ENCODE measurements at places on chromosomes 12 and 14.

DNA sequence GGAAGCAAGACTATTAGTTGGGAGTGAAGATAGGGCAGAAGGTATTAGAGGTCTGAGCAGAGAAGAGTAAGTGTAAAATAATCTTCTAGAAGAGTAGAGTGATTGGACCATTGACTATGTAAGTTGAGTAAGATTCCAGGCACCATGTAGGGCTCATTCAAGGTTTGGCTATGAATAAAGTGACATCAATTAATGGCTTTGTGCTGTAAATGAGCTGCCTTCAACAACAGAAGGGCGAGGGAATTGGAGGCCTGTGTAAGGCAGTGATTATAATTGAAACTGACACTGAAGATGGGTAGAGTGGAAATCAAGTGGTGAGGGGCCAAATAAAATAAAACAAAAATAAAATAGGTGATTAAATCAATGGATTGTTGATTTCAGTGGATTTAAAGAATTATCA lies 26.4 kb downstream of the PTPRQ start:
- DNase-seq: no peak

DNA sequence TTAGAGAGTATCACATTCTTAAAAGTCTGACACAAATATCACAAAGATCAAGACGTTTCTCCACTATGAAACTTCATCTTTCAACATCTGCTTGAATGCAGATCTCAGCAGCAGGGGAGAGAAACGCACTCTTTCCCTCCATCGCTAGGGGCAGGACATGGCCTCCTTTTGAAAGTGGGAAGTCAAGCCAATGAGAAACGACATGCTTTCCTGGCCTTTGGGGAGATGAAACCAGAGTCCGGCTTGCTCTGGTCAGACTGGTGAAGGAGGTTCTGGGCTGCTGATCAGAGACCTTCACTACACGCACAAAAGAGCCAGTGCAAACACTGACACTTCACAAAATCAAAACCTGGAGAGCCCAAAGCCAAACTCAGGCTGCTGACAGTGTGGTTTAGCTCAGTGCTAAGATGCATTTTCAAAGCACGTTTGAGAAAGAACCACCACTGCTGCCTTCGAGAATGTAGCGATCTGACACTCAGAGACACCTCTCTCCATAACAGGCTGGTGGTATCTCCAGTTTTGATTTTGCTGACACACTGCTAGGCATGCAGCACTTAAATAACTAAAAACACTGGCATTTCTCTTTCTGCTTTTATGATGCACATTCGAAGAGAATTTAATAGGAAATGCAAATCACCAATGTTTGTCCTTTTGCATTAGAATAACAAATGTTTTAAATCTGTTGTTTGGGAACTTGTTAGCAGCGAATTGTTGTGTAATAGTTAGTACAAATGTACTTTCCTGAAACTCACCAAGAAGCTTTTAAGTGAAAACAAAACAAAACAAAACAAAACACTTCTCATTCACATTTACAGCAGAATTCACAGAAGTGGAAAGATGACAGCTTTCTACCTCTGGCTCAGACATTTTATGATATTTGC lies 93.9 kb upstream of the OVCH1 start:
- no peak for DNase-seq

DNA sequence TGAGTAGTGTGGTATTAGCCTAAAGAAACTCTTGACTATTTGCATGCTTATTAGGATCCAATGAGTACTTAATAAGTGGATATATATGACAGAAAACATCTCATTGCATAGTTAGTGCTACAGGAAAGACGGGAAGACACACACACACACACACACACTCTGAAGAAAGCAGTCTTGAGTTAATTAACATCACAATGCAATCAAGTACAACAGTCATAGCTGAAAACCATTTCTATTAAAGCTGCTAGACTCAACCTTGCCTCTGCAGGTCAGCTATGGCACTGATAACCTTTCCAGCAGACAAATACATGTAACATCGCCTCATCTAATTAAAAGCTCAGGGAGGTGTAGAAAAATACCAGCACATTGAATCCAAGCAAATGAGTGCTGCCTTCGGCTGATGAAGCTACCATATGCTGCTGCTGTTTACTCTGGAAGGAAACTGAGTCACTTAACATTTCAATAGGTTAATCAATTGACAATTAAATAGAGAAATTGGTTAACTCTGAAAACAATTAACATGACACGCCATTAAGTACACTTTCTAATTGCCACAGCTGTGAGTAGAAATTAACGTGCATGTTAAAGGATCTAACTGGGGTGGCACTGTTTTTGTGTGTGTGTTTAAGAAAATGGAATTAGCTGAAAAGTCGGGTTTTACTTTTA lies 93.2 kb upstream of the OTX2 start:
- DNase-seq: no peak

DNA sequence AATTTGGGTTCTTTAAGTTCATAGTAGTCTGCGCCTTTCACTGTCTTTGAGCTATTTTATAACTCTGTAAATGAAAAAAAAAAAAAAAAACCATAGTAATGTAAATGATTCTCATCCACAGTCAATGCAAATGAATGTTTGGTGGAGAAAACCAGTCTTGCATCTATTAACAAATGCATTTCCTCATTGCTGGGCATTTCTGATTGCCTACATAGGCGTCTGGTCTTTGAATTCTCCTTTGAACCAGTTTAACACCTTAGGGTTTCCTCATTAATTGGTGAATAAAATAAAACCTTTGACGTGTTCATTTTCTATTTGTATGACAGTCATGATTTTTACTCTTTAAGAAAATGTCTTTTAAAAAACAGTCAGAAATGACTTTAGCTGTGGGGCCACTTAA lies 114.8 kb downstream of the C12orf75 start:
- no peak for DNase-seq

- DNase-seq: no peak
Observed at GRCh38 chr14:99177886-99178835, 93.8 kb downstream of the BCL11B start.

DNA sequence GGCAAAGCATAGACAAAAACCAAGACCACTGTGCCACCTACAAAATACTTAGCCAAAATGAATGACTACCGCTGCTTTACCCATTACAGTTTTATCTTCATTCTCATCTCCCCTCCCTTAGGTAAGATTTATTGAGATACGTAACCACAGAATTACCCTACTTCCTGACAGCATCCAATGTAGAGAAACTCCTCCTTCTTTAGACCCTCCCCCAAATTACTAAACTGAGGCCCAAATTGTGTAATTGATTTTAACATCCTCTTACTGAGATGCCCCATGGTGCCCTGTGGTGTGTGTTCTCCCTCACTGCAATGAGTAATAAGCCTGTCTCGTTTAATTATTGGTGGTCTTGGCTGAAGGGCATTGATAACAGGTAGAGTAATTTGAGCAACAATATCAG lies 19.1 kb downstream of the VRK1 start:
- DNase-seq: no peak

DNA sequence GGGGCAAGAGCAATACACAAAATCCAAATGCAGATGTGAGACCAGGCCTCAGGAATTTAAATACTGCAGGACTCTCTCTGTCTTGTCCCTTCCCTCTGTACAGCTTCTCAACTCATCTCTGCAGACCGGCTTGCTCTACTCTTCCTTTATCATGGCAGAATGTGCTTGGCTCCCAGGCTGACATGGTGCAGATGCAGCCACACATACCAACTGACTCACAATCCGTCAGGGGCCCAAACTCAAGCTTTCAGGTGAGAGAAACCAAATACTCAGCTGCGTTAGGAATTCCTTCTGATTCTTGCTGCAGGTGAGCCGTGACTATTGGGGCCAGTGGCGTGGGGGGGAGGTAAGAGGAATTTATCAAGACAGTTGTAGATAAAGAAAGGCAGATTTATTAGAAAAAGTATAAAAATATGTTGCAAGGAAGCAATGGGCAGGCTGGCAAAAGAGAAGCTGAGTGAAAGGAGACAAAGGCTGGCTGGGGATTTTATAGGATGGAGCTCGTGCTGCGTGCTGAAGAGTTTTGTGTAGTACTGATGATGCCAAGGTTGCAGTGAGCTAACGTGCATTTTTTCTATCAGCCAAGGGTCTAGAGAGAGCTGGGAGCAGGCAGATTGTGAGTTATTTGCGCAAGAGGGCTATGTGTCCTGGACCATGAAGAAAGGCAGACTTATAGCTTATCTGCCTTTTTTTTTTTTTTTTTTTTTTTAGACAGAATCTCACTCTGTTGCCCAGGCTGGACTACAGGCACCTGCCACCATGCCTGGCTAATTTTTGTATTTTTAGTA lies 5.0 kb upstream of the LGALS3 start:
- no peak for DNase-seq

DNA sequence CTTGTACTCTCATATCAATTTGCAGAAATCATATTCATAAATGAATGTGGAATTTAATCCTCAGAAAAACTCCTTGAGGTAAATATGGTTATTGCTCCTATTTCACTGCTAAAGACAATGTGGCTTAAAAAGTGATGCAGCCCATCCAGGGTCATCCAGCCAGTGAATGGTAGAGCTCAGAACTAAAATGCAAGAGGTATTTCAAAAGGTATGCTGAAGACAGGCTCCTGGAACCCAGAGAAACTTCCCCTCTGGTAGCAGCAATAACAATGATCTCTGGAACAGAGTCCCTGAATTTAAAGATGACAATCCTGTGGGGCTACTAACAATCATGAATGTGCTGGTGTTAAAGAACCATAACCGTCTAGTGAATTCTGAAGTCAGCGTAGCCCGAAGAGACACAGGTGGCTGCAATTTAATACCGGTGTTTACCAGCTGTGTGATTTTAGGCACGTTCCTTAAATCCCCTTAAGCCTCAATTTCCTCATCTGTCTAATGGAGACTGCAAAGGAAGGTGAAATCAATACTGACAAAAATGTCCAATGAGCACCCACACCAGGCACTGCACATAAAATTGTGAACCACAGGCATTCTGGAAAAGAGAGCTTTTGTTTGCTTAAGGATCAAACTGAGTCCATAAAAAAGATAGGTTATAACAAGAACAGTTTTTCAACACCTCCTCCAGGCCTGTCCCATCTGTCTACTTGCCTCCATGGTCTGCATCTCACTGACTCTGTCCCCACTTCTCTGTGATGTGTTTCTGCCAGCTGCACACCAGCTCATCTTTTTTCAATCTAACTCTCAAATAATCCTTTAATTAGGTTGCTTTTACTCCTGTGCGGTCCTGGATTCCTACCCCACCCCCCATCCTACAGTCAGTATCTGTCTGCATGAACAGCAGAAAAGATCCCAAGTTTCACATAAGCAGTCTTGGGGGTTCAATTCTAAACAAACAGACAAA lies 10.5 kb downstream of the TM7SF3 start:
- DNase-seq: no peak

- no peak for DNase-seq
Observed at GRCh38 chr14:70086685-70087379, 101.9 kb downstream of the SLC8A3 start.

DNA sequence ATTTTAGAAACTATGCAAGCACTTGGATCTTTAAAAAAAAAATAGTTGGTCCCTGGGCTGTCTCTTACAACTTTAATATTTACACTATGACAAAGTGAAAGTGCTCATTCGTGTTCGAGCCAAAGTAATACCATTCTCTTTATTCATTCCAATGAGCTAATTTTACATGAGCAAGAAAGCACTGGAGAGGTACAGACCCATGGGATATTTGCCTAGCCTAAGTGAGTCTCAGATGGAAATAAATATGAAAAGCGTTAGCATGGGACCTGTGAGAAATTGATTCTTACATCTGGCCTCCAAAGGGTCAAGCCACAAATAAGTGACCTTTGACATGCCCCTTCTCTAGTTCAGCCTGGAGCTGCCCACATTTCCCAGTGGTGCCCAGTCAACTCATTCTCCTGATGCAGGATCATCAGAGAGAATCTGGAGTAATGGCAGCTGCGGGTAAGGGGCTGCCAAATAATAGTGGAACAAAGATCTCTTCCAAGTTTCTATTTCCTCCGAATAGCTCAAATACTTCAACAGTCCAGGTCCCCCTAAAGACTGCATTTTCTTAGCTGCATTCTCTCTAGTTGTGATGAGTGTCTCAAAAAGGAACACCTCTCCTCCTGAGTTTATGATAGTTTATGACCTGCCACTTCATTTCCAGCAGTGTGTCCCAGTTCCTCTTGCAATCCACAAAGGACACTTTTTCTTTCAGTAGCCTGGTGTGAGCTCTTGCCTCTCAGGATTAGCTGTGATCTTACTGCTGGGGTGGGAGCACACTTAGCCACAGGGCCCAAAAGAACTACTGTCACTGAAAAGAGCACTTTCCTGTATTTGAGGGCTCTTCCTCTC lies 208.2 kb downstream of the DAD1 start:
- DNase-seq: no peak

GRCh38 chr12:71602761-71603577 lies 60.7 kb downstream of the ZFC3H1 start:
- no peak for DNase-seq

- DNase-seq: no peak
Observed at GRCh38 chr14:37844614-37845013, 249.2 kb downstream of the TTC6 start.

DNA sequence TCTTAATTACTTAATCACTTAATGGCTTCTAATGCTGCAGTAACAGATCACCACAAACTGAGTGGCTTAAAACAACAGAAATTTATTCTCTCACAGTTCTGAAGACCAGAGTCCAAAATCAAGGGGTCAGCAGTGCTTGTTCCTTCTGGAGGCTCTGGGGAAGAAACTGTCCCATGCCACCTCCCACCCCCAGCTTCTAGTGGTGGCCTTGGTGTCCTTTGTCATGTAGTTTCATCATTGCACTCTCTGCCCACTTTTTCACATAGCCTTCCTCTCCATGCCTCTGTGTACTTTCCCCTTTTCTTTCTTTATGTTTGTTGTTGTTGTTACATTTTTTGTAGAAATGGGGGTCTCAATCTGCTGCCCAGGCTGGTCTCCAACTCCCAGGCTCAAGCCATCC lies 16.1 kb upstream of the UBC start:
- no peak for DNase-seq

DNA sequence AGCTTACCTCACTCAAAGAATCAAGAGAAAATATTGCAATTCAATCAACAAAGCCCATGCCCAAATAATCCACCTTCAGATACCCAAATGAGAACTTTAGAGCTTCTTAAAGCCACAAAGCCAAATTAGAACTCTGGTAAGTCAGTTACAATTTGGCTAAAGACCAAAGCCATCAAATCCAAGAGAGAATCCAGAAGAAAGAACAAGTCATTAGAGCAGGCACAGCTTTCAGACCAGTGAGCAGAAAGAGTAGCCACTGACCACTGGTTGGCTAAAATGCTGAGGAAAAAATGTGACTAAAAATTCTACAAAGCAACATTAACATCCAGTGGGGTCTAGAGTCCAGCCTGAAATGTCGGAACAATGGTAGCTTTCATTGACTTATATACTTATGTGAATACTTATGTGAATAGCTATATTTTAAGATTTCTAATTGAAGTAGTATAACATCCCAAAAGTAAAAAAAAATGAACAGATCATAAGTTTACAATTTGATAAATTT lies 735.2 kb upstream of the TBX3 start:
- DNase-seq: no peak
